Forelimb muscle (tissue), 1 donor: ENCODE measurements at places on chromosomes 4 and X. TPM values are rescaled to one million over a fixed set of nuclear protein-coding genes. Genes with fewer than 3 reads are reported as not detected.

DNA sequence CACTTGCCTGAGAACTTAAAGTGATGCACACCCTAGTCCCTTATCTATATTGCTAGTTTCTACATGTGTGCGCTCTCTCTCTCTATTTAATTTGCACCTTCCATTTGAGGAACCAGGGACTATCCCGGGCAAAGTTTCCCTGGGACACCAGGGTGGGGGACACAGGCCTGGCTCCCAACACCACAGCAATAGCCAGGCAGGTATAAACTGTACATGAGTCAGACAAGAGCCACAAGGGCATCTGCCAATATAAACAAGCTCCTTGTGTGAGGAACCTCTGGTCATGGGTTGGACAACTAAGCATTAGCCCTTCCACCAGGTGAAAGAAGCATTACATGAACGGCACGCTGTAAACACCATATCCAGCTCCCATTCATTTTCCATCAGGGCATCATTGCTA, 455.5 kb downstream of the STIM2 start:
- DNase-seq, result no peak

DNA sequence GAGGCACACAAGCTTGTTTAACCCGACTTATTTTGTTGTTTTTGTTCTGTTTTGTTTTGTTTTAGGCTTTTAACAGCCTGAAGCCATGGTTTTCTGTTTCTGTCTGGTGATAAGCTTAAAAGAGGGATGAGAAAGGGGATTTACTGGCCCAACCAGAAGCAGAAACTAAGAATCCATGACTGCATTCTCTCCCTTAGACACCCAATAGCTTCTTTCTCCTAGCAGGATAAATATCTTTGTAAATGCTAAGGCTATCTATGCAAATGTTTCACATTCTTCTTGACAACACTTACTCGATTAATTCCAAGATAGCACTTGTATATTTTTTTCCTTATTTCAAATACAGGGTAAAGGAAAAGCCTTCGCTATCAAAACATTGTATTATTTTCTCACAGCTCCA, 53.7 kb upstream of the SMAD1 start:
- no peak for DNase-seq

DNA sequence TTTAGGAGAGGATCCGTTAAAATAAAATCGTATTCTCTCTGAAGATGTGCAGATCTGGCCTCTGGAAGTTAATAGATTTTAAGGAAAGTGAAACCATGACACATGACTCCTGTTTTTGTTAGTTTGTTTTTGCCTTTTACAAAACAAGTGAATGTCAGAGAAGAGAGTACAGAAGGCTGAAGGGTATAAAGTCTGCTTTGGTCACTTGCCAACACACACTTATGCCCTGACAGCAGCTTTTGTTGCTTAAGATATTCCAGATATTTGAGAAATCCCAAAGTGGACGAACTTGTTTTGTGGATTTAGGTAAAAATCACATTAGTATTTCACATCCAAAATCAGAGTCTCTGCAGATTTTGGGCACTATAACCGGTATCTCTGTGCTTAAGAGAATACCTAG, 192.4 kb upstream of the RASGEF1B start:
- DNase-seq, result no peak

DNA sequence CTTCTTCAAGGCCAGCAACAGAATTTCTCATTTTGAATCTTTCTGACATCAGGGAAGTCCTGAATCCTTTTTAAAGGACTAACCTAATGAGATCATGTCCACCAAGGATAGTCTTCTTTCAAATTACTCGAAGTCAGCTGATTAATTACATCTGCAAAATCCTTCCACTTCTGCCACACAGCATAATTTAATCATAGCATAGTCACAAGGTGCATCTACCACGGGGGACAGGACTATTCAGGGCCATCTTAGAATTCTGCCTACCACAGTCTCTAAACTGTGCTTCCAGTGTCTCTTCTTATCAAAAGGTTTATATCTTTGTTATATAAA, 53.7 kb downstream of the ATP10D start:
- DNase-seq, result no peak

DNA sequence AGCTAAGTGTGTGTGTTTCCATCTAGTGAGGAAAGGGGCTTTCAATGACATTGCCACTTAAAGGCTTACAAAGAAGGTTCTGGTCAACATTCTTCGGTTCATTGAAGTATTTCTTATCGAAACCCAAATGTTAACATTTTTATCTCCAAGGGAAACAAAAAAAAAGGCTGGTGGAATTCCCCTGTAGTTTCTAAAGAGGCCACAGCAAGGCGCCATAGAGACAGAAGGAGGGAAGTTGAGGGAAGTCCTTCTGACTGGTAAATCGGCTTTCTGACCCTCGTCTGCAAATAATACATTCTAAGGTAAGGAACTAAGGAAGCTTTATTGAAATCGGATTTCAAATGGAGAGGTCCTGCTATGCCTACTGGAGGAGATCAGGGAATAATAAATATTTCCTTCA, 1.7 kb upstream of the ZFP42 start:
- no peak for DNase-seq

DNA sequence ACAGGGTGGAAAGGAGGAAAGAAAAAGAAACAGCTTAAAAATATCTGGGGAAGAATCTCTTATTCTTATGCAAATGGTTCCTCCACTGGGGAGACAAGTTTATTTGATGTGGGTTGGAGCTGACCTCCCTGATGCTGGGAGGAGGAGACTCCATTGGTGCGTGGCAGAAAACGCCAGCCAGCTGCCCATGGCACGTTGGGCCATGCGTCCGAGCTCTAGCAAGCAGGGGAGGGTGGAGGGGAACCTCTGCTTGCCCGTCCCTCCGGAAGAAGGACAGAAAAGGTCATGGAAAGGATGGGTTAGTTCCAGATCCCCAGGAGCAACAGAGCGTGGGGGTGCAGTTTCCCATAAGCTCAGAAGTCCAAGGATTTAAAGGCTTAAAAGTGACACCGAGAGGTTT, 210.4 kb downstream of the KLHL4 start:
- DNase-seq, result no peak

DNA sequence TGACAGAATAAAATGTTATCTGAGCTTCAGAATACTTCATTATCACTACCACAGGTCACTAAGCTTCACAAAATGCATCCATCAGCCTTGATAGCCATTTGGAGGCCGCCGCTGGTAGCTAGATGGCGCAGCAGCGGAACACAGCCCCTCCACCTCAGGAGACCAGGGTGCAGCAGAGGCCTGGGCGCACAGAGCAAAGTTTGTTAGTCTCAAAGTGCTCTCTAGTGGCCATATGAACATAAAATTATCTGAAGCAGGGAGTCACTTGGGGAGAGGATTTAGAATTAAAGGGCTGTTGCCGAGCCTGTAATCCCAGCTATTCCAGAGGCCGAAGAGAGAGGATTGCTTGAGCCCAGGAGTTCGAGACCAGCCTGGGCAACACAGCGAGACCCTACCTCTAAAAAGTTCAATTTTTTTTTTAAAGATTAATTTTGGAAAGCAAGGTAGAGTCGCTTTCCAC, 8.1 kb upstream of the DCTD start:
- DNase-seq, result no peak

GRCh38 chrX:125953814-125954213, 212.3 kb downstream of the DCAF12L2 start:
- DNase-seq, result no peak

DNA sequence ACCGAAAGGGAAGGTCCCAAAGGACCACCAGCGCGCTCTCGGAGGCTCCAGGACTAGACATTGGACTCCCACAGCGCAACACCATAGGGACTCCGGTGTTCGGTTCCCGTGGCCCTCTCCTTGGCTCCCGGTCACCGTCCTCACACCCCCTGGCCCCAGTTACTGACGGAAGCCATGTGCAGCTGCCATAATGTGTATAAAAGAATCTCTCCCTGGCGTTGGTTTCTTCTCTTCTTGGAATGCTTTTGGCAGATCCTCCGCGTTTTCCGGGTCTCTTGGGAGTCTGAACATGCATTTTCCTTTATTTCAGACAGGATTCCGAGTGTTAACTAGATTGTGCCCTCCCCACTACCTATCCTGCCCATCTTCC, 69.8 kb downstream of the FBXO8 start:
- DNase-seq, result no peak

GRCh38 chr4:89640620-89641366, 196.2 kb downstream of the SNCA start:
- DNase-seq, result no peak

DNA sequence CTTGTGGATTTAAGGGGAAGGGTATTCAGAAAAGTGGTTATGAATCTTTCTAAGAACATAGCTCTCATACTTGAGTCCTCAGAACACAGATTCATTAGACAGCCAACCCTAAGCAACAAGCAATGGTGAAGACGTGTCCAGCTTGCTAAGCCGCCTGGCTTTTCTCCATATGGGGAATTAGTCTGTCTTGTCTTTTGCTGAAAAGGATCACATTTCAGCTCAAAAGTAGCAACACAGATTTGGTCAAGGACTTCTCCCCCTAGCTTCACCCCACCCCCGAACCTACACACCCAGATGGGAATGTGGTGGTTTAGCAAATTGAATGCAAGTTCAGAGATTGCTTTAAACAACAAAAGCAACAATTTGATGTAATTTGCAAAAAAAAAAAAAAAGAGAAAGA, 103.3 kb upstream of the RASGEF1B start:
- DNase-seq, result no peak

DNA sequence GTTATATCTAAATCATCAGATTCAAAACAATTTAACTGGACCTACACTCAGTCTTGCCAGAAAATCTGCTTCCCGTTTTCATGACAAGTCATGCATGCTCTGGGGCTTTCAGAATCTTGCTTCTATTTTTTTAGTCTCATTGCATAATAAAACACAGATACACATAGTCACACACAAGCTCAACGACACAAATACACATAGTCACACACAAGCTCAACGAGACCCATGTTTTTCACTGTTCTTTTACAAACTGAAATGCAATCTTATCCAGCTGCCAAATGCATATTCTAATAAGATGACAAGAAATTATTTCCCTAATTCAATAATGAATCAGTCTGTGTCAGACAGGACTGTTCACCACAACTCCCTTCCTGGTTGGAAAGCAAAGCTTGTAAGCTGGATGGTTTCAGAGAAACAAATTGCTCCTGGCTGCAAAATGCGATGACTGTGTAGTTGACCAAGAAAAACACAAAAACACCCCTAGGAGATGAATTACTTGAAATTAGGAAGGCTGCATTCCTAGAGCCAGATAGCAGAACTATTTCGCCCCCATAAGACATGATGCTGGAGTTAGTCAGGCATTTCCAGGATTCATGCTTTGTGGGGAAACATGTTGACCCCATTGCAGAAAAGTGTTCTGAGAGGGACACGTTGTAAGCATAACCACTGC, 208.7 kb downstream of the CHIC2 start:
- no peak for DNase-seq

GRCh38 chr4:128871948-128872347, 62.4 kb downstream of the JADE1 start:
- DNase-seq, result no peak

GRCh38 chr4:22678940-22679854, 13.5 kb upstream of the GBA3 start:
- DNase-seq, result peak; percentile 79

DNA sequence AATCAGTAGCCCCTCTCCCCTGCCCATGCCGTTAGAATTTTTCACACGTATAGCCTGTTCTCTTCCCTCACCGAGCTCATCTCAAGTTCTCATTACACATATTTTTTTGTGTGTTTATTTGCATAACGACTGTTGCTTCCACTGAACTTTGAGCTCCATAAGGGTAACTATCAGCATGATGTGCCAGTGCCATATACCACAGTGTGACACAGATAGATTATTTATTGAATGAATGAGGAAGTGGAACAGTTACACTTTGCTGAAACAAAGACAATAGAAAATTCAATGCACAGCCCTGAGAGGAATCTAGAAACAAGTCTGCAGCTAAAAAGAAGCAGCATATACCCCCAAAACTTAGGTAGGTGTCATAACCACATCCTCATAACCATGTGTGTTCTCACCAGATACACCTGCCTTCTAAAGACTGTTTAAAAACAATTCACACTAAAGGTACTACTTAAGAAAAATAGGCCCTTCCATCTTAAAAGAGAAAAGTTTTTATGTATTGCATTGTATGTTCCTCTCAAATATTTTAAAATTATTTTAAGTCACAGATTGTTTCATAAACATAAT, 389.9 kb downstream of the PACRGL start:
- no peak for DNase-seq

GRCh38 chr4:126916626-126917140, 716.1 kb upstream of the INTU start:
- DNase-seq, result peak; percentile 75

DNA sequence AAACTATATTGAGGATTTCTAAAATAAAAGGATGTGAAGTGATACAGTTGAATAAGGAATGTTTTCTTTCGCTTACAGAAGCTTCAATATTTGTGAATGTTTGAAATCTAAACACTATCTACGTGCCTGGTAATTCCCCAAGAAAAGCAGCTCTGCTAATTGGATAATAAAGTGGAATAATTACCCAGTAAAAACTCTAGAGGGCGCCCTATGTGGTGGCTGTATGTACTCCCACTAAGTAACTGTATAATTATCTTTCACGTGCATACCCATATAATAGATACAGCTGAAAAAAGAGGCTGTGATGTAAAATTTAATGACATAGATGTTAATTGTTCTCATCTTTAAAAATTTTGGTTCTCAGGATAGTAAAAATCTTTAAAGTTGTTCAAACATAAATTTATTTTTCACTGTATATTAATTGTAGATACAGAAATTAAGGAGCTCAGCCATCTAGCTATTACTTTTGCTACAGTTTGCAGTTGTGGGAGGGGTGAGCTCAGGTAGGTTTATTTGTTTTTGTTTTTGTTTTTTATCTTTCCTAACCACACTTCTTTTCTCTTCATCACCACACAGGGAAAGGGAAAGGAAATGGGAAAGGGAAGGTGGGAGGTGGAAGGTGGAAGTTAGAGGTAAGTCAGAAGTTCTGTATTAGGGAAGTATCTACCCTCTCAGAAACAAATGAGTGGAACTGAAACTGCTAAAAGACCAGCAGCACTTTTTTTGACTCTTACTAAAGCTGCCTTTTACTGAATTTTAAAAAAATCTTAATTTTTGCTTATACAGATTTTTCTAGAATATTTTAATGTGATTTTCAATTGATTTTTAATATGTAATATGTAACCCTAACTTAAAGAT, 151.7 kb upstream of the RPS6KA6 start:
- DNase-seq, result no peak

GRCh38 chr4:97923096-97923495, 220.2 kb downstream of the STPG2 start:
- DNase-seq, result no peak

GRCh38 chr4:29970626-29971025, 749.5 kb upstream of the PCDH7 start:
- DNase-seq, result no peak

DNA sequence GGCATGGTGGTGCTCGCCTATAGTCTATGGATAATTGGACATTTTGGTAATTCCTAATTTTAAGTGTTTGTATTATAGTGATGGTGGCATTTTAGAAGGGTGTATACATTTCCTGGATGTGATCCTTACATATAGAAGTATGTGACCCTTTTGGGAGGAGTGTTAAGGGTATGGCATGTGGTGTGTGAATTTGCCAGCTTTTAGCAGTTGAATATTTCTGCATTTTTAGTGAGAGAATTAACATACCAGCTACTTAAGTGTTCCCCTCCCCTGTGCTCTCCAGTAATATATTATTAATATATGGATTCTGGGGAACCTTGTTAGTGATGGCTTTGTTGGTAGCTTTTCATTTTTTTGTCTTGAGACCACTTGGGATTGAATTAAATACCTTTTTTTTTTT, 55.3 kb downstream of the STAG2 start:
- no peak for DNase-seq

Gene NMU
- polyA plus RNA-seq, result 1.7 TPM

Gene BGN
- polyA plus RNA-seq, result 95.3 TPM

Gene MGAT4D
- not detected for polyA plus RNA-seq

Gene PRR32
- 206 TPM for polyA plus RNA-seq

Gene XAGE5
- polyA plus RNA-seq, result not detected

Gene NPY5R
- not detected for polyA plus RNA-seq

Gene POLN
- polyA plus RNA-seq, result 3.0 TPM

Gene IL21
- not detected for polyA plus RNA-seq

Gene SSX4
- not detected for polyA plus RNA-seq

Gene CYSLTR1
- polyA plus RNA-seq, result 8.4 TPM

Gene BANK1
- polyA plus RNA-seq, result 0.43 TPM
